ENCODE measurements at places on chromosomes 13 and 19.
A peak's percentile ranks its signal among the peaks of the same experiment; 100 is the strongest.

DNA sequence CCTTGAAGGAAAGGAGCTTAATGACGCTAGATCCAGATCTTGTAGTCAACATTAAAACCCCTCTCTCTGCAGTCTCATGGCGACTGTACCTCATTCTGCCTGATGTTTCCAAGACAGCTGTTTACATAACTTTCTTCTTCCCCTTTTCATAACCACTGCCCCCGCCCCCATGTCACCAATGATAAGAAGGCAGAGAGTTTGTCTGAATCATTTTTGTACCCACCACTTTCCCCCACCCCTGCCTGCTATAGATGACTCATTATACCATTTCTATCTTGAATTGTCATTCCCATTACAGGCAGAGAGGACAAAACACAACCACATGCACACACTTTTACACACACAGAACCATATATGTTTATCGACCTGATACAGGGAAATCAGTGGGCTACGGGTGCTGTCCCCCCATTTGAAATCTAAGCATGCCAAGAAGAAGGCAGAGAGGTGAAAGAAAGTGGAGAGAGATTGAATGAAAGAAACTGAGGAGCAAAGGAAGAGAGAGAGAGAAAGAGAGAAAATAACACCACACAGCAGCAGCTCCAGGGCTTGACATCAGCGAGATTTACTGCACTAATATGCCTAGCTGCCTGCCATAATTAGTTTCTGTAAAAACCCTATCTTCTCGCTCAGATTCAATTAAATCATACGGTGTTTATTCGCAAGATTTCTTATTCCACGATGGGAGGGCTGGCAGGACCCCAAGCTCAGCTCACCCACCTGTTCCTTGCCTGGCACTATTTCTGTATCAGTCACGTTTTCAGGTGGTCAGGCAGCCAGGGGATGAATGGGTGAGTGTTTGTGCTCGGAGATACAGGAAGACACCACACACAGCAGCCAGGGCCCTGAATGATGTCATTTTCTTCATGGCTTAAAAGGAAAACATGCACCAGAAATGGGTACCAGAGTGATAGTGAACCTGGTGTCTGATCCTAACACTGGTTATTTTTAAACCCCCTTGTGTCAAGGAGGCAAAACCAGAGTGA, 114.3 kb upstream of the SERP2 start:
- peak; percentile 81 for DNase-seq

DNA sequence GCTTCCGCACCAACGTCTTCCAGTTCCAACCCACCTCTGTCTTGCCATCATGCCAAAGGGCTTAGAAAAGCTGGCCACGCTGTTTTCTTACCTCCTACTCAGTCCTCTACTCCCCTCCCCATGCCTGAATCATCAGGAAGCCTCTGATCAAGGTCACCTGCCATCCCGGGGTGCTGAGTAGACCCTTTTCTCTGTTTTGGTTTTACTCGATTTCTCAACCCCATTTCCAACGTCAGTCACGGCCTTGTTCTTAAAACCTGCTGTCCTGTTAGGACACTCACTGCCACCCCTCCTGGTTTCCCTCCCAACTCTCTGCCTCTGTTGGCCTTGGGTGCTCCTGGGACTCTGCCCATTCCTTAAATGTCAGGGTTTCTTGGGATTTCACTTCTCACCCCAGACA, 350.1 kb downstream of the FOXO1 start:
- no peak for DNase-seq

DNA sequence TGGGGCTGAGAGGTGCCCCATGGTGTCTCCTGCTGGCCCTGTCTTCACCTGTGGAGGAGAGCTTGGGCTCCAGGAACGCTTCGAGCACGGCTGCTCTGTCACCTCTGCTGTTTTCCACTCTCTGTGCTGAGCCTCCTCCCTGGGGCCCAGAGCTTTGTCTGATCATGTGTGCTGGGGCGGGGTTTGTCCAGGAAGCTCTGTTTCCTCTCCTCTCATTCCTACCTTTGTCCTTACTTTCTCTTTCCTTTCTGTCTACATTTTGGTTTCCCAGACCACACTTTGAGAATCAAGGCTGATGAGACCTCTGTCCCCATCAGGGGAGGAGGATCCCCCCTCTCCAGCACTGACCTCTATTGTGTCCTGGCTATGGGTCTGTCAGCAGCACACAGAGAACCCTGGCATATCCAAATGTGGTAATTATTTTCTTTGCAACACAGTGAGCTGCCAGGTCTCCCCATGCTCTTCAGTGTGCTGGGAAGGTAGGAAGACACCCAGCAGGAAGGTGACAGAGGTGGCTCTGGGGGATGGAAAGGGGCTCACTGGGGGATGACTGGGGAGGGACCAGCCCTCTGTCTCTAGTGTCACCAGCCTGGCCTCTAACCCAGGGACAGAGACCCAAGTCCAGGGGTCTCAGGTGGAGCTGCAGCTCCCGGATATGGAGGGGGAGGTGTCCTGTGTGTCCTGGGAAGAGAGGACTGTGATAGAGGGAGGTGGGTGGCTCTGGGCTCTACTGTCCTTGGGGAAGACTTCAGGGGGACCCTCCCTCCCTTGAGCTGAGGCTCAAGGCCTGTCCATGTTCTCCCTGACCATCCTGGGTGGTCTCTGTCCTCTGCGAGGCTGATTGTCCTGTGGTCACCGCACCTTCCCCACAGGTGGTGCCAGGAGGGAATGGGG, at the start of gene CEACAM1:
TSS of gene CEACAM1 (minus strand) at position 128 of the 894 bp plus-strand sequence. CDS start at position 21, 107 bp downstream.
- DNase-seq, result no peak

- no peak for DNase-seq
These were observed 4.0 kb upstream of the ZNF8 start for GRCh38 chr19:58274771-58275201.

DNA sequence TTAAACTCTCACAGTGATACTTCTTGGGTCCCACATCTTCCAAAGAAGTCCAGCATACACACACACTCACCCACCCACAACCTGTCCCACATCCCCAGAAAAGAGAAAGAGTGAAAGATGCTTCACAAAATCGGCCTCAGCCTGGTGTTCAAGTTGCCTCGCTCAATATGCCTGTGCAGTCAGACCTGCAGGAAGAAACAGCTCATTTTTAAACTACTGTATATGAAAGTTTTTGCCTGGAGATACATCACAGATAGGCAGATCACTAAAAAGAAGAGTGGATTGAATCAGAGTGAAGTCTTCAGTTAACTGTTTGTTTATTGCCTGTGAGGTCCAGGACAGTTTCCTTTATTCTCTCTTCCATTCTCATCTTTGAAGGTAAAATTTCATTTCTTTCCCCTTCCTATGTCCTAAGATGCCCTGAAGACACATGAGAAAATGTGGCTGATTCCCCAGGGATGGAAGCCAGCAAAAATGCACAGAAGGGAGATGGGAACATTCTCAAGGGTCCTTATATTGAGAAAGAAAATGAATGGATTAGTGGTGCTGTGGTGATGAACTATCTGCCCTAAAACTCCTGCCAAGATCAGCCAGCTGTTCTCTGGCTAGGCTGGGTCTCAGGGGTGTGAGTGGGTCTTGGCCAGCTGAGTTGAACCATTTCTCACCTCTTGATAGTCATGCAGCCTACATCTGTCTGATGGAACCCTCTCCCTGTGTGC, 259.0 kb downstream of the ITGBL1 start:
- DNase-seq, result no peak

DNA sequence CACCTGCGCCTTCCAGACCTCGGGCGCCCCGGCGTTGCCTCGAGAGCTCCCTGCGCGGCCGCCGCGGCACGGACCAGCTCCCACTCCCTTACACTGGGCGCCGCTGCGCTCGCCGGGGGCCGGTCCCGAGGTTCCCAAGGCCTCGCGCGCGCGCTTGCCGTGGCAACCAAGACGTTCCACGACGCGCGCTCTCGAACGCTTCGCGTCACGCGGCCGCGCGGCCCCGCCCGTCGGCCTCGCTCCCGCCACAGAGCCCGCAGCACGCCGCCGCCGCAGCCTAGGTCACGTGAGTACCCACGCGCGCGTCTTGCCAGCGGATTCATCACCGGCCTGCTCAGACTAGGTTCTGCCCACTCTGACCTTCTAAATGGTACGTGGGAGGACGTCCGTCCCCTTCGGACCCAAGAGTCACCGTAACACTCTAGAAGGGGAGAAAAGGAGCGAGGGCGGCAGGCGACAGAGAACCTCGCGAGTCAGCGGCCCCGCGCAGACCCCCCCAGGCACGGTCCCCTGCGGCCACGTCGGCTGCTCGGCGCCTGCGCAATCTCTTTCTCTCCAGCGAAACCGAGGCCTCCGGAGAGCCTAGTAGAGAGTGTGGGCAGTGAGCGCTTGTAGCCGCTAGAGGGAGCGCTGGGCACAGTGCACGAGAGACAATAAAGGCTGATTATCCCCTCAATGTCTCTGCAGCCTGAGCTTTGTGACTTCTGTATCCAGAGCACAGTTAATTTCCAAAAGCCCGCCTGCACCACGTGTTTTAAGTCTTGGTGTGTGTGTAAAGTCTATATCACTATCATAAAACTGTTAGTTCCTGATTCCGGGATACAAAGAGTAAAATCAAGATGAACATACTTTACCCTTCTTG, at the start of gene SPART:
TSS of gene SPART (minus strand) at position 173 of the 862 bp plus-strand sequence. CDS start 10,564 bp downstream, outside the sequence.
- DNase-seq, result peak; percentile 89

GRCh38 chr19:56144831-56145230, 3.7 kb downstream of the ZNF444 start:
- no peak for DNase-seq

DNA sequence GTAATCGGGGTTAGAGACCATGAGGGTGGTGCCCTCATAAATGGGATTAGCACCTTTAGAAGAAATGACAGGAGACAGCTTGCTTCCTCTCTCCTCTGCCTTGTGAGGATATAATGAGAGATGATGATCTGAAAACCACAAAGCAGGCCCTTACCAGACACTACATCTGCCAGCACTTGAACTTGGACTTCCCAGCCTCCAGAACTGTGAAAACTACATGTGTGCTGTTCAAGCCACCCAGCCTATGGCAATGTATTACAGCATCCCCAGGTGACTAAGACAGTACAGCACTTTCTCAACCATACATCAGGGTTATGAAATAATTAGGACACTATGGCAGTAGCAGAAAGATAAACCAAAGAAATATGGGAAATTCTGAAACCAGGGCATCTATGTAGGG, 7.4 kb downstream of the ZNF564 start:
- no peak for DNase-seq

GRCh38 chr13:112775791-112776279, 86.0 kb downstream of the ATP11A start:
- DNase-seq, result no peak

GRCh38 chr13:40583738-40584137, 82.7 kb downstream of the FOXO1 start:
- DNase-seq, result no peak

DNA sequence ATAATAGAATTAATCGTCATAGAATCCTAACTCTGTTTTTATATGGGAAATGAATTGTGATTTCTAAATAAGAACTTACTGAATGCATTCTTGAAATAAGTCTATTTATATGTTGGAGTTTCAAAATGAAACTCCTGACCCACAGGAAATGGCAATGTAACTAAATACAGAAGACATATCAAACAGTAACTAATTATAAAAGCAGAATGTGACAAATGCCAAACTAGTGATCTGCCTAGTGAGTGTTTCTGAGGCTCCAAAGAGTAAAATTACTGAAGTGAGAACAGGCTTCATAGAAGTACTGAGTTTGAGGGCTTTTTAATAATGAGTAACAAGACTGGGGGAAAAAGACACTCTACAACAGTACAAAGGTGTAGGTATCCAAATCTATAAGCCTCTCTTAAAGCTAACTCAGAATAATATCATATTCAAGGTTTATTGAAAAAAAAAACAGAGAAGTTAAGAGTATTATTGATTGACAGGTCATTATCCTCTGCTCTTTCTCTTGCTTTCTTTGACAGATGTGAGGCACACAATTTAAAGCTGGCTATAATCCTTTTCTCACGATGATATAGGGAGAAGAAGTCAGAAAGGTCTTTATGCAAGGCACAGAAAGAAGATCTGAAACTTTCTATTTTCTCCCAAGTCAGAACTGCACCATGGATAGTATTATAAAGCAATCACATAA, 17.4 kb upstream of the ATXN8OS start:
- DNase-seq, result no peak

DNA sequence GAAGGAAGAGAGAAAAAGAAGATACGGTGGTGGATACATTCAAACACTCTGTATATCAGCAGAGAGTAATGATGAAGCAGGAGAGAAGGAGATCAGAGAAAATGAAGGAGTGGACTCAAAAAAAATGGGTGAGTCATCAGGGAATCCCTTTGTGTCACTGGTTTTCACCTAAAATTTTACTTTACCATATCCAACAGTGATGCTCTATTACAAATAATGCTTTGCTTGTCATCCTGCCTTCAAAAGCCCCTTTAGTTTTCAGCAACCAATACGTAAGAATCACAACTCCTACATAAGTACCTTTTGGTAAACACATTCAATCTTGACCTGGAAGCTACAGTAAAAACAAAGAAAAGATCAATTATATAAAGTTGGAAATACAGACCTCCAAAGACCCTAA, 88.8 kb downstream of the ENOX1 start:
- no peak for DNase-seq

DNA sequence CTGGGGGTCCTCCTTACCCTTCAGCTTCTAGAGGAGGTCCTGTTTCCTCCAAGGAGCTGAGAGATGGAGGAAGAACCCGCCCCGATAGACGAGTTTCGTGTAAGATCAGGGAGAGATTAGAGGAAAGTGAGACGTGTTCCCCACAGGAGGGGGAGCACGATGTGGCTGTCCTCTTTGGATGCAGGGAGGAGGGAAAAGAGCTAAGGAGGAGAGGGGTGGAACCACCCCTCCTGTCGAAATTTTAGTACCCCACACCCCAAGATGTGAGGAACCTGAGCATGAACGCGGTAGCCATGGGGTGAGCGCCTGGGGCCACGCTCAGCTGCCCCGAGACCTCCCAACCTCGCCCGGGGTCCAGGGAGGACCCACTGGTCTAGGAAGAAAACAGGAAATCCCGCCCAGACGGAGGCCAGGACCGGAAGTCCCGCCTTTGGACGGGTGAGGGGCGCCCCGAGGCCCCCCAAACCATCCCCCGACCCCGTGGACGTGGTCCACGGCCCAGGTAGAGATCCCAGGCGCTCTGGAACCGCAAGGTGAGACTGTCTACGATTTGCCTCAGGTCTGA, 1.2 kb downstream of the AKT1S1 start:
- DNase-seq, result peak; percentile 49

DNA sequence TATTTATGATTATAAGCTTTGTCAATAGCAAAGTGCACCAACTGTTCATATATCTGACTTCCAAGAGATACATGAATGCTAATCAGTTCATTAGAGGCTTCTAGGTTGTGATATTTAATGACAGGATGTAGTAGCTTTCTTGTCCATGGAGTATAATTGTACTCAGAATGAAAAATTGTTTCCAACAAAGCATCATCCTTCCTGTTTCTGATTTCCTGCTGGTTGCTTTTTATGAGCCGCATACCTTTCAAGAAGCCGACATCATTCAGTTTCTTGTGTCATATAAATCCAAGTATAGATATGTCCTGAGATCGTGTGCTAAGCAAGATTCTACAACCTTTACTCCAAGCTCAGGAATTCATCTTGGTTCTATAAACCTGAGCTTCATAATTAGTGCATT, 326.6 kb downstream of the DIAPH3 start:
- no peak for DNase-seq

GRCh38 chr13:71515744-71516038, 351.3 kb downstream of the DACH1 start:
- DNase-seq, result no peak

GRCh38 chr19:46596008-46596407, 5.1 kb upstream of the CALM3 start:
- DNase-seq, result no peak

GRCh38 chr13:110500341-110500740, 61.2 kb downstream of the RAB20 start:
- no peak for DNase-seq

Data from fibroblast of skin of back (primary cell).